Activated naive CD4-positive, alpha-beta T cell treated with anti-CD3 and anti-CD28 coated beads, Interleukin-2, amount 50 U/mL, for 16 hours (primary cell): ENCODE measurements at places on chromosomes 1 and 21.

- no peak for DNase-seq
Observed at GRCh38 chr1:11682287-11682771, 1.4 kb upstream of the MAD2L2 start.

GRCh38 chr1:233005703-233006102 is 55.3 kb downstream of the NTPCR start:
- DNase-seq: no peak

DNA sequence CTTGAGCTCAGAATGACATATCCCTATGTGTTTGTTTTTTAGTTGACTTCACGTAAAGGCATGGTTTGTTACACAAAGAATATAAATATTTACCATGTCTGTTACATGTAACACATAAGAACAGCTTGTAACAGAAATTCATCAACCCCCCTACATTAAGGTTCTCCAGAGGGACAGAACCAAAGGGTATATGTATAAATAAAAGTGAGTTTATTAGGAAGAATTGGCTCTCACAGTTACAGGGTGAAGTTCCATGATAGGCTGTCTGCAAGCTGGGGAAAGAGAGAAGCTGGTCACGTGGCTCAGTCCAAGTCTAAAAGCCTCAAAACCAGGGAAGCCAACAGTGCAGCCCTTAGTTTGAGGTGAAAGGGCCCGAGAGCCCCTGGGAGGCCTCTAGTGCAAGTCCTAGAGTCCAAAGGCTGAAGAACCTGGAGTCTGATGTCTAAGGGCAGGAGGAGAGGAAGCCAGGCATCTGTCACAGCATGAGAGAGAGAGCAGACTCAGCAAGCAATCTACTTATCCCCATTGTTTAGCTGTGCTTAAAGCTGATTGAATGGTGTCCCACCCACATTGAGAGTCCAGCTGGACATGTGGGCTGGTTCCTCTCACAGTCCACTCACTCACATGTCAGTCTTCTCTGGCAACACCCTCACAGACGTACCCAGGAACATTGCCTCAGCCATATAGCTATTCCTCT is 15.8 kb downstream of the THRAP3 start:
- no peak for DNase-seq

- DNase-seq: no peak
Observed at GRCh38 chr1:93738075-93738622, 56.5 kb upstream of the BCAR3 start.
